ENCODE measurements at places on chromosomes 13 and 19.

- DNase-seq, result no peak
Observed at GRCh38 chr19:1522061-1522460, 1.8 kb upstream of the PLK5 start.

GRCh38 chr19:45418802-45419201 is 4.9 kb downstream of the ERCC1 start:
- DNase-seq, result no peak

DNA sequence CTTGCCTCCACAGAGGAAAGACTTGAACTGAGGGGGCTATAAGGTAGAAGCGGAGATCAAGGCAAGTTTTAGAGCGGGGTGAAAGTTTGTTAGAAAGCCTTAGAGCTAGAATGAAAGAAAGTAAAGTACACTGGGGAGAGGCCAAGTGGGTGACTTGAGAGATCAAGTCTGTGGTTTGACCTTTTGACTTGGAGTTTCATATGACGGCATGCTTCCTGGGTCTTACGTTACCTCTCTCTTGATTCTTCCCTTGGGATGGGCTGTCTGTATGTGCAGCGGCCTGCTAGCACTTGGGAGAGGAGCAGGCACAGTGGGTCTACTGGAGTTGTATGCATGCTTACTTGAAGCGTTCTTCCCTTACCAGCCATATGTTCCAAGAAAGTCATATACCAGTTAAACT is 1768.5 kb downstream of the PCDH9 start:
- DNase-seq, result no peak

GRCh38 chr19:11693505-11694499 is 44.9 kb downstream of the ZNF823 start:
- DNase-seq, result no peak

GRCh38 chr13:27595055-27595811 is 25.1 kb downstream of the LNX2 start:
- no peak for DNase-seq

DNA sequence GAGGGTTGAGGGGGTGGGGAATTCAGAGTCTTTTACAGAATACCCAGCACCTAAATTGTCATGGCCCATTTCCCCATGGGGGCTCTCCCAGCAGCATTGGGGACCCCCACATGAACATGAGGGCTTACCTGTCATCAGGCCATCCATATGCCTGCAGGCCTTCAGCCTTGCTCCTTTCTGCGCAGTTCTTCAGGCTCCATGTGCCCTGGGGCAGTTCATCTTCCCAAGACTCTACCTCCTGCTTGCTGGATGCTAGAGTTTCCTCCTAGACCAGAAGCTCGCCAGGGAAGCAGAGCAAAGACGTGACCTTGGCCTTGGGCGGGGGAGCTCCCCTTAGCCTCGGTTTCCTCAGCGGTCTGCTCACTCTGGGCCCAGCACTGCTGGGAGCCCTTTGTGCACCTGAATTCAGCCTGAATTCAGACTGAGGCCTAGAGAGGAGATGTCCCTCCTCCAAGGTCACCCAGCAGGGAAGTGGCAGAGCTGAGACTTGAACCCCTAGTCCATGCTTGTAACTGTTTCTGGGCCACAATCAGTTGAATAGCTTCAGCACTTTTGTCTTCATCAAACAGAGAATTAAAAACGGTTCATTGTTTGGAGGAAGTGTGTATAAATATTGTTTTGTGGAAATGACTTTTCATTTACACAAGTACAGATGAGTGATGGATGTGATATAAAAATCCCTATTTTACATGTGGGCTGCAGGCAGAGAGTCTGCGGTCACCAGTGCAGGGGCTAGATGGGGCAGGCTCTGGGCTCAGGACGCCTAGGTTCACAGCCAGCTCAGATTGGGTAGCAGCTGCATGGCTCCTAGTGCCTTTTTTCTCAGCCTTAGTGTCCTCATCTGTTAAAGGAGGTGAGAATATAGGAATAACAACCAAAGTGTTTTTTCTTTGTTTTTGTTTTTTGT is 9.5 kb downstream of the PPP5C start:
- DNase-seq, result no peak

- DNase-seq, result no peak
Observed at GRCh38 chr19:30085394-30085793, 143.4 kb downstream of the URI1 start.

DNA sequence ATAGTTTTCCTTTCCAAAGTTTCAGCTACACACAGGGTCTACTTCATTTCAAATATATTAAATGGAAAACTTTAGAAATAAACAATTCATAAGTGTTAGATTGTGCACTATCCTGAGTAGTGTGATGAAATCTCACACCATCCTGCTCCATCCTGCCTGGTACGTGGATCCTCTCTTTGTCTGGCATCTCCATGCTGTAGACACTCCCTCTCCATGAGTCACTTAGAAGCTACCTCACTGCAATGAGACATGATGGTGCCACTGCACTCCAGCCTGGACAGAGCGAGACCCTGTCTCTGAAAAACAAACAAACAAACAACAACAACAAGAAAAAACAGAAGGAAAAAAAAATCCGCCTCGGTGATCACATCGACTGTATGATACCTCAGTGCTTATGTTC is 191.8 kb downstream of the PCCA start:
- no peak for DNase-seq
